ENCODE measurements at places on chromosomes 7 and 10.

- DNase-seq, result no peak
These were observed 112.4 kb upstream of the SEMA3C start for GRCh38 chr7:81031243-81031642.

DNA sequence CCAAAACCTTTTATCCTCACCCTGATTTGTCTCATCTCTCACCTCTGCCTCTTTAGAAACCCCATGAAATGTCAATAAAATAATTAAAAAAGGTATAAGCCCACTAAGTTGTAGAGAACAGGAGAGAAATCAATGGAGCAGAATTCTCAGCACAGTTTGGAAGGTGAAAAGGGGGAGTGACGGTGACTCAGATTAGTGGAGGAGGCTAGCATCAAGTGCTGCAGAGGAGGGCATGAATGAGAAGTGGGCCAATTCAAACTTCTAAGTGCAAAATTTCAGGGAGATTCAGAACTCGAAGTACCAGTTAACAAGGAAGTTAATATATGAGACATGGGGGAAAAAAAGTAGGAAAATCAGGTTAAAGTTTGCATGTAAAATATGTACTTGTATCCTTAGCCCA is 34.9 kb upstream of the ETV1 start:
- DNase-seq, result no peak

DNA sequence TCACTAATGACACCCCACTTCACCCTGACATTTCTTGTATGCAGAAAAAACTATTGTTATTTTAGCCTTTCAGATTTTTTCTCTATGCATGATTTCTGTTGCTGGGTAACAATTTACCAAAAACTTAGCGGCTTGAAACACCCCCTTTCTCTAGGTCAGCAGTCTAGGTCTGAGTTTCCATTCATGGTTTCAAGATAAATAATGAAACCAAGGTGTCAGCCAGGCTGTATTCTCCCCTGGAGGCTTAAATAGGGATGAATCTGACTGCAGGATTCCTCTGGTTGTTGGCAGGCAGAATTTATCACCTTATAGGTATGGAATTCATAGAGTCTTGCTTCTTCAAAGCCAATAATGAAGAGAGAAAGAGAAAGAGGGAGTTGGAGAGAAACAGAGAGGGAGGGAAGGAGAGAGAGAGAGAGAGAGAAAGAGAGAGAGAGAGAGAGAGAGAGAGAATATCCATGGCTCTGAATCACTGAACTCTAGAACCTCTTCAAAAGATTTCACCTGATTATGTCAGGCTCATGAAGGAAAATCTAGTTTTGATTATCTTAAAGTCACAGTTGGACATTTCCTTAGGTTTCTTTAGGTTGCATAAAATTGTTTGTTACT is 1224.6 kb upstream of the LRRTM3 start:
- no peak for DNase-seq

DNA sequence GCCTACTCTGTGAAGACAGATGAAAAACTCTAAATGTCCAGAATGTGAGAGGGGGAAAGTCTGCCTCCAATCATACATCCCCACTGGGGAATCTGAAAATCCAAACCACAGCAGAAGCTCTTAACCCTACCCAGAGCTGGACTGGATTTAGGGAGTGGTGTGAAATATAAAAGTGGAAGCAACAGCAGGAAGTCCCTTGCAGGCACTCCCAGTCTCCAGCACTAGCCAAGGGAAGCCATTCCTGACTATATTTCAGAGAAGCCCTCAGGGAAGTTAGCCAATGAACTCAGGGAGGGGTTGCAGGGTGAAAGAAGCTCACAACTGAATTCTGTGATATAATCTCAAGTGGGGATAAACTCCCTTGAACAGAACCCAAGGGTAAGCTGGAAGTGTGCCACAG is 51.5 kb downstream of the CRPPA start:
- no peak for DNase-seq

GRCh38 chr10:100618632-100619255 is 83.0 kb downstream of the HIF1AN start:
- DNase-seq, result no peak

DNA sequence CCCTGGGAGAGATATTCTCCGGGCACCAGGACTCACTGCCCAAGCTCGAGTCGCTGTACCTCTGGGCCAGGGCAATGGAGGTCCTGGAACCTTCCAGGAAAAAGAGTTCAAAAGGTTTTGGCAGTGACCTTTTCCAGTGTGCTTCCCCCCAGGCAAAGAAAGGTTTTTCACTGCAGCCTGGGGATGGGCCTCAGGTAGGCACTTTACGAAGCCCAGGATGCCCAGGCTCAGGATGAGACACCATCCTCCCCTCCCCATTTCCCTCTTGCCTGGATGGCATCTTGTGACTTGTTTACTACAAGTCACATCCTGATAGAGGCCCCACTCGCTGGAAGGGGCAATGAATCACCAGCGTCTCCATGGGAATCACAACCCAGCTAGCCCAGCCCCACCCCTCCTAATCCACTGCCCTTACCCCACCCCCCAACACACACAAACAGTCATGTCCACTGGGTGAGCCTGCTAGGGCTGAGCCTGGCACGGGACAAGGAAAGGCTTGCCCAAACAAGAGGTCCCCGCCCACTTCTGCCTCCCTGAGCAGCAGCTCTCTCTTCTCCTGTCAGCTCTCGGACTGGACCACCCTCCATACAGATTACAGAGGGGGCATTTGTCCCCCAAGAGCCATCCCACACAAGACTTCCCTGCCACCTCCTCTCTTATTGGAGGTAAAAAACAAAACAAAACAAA is 93.8 kb upstream of the SMNDC1 start:
- no peak for DNase-seq

DNA sequence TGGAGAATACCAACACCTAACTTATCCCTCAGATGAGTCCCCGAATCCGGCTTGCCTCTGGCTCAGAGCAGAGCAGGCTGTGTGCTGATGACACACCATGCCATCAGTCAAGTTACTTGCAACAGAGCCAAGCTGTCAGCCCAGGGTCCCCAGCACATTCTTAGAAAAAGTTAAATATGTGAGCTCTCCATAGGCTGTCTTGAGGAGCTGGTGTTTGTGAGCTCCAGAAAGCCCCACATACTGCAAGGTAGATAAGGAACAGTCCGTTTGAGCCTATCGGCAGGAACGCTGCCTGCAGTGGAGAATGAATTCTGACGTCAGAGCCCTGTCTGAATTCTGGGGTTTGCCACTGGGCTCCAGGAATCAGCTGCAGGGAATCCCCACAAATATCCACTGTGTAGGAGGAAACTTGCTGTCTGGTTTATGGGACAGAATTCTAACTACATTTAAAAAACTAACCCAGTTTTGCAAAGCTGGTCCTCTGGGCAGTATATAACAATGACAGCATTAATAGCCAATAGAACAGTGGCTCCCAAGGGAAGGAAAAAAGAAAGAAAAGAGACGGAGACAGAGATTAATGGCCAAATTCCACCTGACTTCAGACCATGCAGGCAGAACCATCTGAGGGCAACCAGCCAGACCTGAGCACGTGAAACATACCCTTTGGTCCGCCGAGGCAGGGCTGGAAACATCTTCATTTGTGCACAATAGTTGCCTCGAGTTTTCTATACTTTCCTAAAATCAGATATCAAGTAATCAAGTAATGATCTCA is 3.6 kb downstream of the SFXN4 start:
- no peak for DNase-seq

- no peak for DNase-seq
These were observed 10.4 kb downstream of the ZNF3 start for GRCh38 chr7:100071018-100071723.

DNA sequence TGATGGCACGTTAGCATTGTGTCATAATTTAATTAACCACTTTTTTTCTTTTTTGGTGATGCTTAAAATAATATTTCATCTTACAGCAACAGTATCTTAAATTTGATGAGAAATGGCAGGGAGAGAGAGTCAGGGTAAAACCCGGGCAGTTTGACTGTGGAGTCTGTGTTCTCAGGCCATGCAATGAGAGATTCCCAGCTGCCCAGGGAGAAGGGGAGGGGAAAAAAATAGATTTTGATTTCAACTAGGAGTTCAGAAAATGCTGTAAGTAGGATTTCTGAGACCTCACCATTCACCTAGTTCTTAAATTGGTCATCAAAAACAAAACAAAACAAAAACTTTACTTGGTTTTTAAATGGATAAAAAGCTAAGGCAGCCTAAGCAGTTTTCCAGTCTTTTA is 37.4 kb upstream of the XPNPEP1 start:
- no peak for DNase-seq

All from liver (tissue), 10 donors.